ENCODE measurements at places on chromosomes 5 and 9.
A peak's percentile ranks its signal among the peaks of the same experiment; 100 is the strongest.

DNA sequence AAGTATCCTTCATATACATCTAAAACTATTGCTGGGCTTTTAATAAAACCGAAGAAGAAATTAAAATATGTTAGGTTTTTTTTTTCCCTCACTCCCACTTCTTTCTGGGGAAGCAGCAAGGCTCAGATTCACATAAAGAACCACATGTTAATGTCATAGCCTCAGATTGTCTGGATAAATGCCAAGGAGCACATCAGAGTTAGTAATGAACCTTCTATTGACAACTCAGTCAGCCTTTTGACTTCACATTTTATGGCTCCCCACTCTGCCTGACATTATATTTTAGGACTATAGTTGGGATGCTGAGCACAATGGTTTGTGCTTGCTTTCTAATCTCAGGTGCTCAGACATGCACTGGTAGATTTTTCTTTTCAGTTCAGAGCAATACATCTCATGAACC lies 21.8 kb downstream of the DMAC1 start:
- no peak for DNase-seq

- no peak for DNase-seq
Measured at GRCh38 chr5:39420482-39421145, 4.2 kb downstream of the DAB2 start.

- peak; percentile 87 for DNase-seq
Measured at GRCh38 chr5:140107312-140108092, 6.4 kb upstream of the PURA start.

DNA sequence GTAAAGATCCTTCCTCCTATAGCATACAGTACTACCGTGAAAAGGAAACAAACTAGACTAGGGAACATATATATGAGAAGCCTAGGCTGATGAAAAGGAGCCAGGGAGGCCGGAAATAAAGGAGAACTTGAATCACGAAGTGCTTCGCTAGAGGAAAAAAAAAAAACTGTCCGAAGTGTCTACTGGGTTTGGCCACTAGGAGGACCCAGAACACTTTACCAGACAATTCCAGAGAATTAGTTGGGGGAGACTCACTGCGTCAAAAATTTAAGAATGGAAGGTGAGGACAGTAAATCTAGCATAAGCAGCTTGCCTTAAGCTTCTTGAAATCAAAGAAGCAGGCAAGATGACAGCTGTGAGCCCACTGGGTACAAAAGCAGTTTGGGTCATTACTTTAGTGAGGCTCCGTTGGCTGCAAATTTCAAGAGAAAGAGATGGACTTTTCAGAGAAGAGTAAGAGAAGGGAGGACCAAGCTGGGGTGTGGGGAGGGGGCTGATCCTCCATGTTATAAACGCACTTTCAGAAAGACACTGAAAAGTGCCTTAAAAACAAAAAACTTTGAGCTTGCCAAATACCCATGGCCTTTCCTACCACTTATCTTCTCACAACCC lies 47.4 kb downstream of the P4HA2 start:
- no peak for DNase-seq

GRCh38 chr9:8331507-8332330 lies 532.1 kb upstream of the DMAC1 start:
- no peak for DNase-seq

- no peak for DNase-seq
Measured at GRCh38 chr9:5762421-5762820, 70.5 kb downstream of the ERMP1 start.

GRCh38 chr5:150507474-150508276 lies at the start of gene NDST1:
Gene NDST1 (plus strand): TSS chr5:150508131. CDS start chr5:150521255, 13,124 bp downstream.
- no peak for DNase-seq

DNA sequence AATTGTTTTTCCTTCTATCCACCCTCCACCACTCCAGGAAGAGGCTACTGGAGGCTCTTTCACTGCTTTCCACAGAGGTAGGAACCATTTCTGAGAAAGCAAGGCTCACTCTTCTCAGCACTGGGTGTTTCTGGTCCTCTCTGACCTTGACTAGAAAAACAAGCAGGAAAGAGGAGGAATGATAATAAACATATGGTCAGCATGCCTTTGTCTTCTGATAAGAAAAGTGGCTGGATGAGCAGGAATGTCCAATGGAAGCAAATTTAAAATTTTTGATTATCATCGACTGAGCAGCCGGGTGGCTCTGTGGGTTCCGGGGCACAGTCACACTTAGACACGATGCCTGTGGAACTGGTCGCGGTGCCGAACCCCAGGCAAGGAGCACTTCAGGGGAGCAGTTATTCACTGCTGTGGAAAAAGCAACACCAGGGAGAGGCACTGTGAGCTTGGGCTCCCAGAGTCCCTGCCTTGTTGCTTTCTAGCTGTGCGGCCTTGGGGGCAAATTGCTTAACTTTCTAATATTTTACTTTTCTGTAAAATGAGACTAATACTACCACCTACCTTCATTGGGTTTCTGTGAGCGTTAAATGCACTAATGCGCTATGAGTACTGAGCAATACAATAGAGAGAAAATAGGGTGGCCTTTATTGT lies 157.0 kb upstream of the LHFPL2 start:
- no peak for DNase-seq

- no peak for DNase-seq
Measured at GRCh38 chr5:180323160-180323559, 30.0 kb downstream of the GFPT2 start.

DNA sequence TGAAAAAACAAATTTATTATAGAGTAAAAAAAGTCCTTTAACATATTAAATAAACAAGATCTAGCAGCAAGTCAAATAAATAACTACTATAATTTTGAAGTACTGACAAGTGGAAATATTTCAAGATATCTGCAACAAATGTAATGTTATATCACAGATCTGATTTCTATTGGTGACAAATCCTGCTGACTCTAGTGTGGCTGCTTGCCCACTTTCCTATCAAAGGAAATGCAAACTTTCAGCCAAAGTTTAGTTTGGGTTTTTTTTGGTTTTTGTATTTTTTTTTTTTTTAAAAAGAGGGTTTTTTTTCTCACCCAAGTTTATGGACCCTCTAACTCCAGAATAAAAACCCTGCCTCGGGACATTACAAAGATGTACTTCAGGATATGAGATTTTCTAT lies 12.9 kb downstream of the ADRA1B start:
- no peak for DNase-seq

DNA sequence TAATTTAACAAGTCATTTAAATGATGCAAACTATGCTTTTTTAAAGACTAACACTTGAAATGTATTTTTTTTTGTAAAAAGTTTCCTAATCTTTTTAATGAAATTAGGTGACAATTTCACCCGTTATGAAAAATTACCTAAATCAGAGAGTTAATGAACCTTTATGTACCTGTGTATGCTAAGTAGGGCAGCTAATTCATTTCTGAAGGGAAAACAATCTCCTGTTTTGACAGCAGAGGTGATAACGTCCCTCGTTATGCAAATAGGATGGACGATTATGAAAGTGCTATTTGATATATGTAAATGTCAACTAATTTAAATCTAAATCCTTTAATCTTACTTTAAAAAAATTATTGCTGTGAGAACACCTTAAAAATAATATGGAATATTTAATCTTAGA lies 58.8 kb downstream of the MEF2C start:
- DNase-seq = no peak

DNA sequence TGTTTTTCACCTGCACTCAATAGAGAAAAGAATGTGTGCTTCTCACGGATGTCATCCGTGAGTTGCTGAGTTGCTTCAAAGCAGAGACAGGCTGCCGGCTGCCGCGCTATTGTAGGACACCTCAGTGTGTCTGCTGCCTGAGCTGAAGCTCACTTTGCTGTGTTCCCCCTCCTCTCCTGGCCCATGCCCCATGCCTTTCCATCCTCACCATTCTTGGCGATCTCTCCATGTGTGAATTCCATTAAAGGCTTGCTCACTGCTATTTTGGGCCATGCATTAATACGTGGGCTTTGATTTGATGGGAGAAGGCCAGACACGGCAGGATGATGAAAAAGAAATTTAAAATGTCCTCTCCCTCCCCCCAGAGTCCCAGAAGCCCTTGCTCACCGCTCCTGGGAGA lies 14.5 kb downstream of the ADAM19 start:
- no peak for DNase-seq

DNA sequence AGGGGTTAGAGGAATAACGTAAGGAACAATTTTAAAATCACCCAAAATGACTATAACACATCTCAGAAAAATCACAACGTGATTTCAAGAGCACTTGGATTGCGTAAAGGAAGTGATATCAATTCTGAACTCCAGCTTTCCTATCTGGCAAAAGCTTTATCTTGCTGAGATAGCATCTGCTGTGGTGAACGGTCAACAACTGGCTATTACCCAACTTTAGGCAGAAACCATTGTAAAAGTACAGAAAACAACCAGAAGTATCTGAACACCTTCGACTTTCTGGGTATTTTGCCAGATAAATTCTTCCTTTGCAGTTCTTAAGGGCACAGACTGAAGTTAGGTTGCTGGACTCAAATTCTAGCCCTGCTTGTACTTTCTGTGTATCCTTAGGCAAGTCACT lies 9.2 kb downstream of the ABLIM3 start:
- DNase-seq = no peak

- DNase-seq = no peak
Measured at GRCh38 chr9:83283528-83283927, 220.6 kb upstream of the RASEF start.

DNA sequence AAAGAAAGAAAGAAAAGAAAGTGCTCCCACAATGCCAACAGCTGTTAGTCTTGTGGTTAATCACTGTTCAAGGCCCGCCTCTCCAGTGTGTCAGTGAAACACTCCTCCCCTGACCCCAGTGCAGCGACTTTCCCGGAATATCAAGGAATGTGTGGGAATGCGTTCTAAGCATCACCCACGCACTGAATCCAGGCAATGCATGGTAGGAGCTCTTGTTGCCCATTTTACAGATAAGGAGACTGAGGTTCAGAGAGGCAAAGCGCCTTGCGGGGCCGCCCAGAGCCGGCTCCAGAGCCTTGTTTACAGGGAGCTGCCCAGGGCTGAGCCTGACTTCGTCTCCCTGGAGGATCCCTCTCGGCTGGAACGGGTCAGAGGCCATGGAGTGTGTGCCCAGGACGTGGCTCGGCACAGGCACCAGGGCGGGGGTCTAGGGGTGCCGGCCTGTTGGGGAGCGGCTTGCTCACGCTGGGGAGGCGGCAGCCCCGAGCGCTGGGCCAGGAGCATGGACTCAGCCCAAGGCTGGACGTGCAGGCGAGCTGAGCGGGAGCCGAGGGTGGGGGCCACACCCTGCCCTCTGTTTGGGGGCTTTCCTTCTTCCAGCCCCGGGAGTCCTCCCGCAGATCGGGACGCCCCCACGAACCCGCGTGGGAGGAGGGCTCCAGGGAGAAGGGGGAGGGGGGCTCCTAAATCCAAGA lies 823 bp downstream of the ST6GALNAC6 start:
- DNase-seq = no peak

GRCh38 chr9:83569326-83569725 lies 31.1 kb upstream of the FRMD3 start:
- no peak for DNase-seq

DNA sequence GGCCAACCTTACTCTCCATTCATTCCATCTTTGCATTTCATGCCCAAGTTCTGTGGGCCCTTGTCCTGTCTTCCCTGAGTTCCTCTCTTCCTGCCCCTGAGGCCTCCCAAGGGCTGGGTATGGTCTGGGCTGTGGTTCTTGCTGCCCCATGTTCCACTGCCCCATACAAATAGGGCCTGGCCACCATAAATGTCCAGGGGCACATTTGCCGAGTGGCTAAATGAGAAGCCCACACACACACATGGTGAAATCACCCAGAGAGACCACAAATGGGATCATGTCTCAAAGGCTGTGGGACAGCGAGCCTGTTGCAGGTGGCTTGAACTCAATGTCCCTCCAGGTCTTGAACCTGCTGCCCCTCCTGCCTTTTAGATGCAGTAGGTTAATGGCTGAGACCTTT lies 1.2 kb downstream of the TIFAB start:
- no peak for DNase-seq

DNA sequence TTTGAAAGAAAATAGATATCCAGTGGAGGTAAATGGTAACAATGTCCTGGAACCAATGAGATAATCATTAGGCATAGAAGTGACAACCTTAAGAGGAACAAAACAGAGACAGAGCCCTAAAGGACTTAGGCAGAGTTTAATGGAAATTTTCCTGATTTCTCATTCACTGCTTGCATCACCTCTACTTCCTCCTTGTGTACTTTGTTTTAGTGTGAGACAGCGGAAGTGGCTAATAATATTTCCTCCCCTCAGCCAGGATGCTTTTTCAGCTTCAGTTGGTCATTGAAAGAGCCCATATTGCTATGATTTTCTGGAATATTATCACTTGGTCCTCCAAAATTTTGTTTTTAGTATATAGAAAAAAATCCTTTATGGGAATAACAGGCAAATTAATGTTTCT lies 153.4 kb upstream of the MPDZ start:
- DNase-seq = no peak

- no peak for DNase-seq
Measured at GRCh38 chr9:110153431-110153830, 54.5 kb downstream of the C9orf152 start.

DNA sequence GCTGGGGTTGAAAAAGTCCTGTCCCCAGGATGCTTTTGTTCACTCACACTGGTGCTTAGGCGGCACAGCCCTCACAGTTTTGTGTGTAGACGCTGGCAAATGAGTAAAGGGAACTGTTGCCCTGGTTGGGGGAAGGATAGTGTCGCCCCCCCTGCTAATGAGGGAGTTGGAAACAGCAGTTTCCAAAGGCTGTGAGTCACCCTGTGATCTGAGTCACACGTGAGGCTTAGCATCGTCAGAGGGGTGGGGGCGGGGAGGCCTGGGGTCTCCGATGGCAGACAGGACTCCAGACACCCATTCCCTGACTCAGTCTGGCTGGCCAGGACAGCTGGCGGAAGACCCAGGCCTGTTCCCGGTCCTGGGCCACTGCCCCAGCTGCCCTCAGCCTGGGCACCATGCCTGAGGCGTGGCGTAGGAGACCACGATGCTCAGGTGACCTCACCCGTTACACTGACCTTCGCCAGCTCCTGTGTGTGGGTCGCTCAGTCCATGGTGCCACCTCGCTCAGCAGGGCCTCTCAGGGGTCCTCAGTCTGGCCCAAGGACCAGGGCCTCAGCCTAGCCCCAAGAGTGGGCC lies 2.9 kb downstream of the DNAJB5 start:
- DNase-seq = peak; percentile 62

GRCh38 chr5:7657153-7657552 lies 193.8 kb downstream of the CFAP90 start:
- no peak for DNase-seq

DNA sequence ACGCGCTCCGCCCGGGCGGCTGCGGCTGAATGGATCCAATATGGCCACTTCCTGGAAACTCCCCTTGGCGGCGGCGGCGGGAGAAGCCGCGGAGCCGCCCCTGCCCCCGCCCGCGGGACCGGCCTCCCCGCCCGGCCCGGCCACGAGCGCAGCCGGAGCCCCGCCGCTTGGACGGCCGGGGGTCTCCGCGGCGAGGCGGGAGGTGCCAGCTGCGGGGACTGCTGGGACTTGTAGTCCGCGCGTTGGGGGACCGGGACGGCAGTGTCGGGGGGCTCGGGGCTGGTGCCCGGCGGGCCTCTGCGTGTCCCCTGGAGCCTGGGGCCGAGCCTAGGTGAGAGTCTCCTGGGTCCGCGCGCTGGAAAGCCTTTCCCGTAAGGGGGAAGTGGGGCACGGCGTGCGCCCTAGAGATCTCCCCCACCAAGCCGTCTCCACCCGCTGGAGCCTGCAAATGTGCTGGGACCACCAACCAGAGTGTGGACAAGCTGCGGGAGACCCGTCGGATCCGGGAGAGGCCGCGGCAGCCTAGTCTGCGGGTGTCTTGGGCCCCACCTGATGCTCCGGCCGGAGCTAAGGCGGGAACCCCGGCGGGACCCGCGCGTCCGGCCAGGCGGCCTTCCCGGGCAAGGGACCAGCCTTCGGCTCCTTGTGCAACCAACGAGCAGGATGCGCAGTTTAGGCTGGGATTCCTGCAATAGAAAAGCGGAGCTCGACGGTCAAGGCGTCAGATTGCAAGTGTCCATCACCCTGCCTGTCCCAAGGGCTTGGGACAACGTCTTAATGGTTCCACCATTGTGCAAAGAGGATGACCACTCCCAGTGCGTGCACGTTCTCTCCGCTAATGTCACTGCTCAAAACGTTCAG lies at the start of gene SEPTIN8:
Gene SEPTIN8, minus strand, starts transcription at position 31 of the 861 bp plus-strand sequence. CDS start 102 bp downstream, outside the sequence.
- peak; percentile 39 for DNase-seq

Data from stimulated activated CD4-positive, alpha-beta T cell treated with anti-CD3 and anti-CD28 coated beads, Interleukin-4, amount 100 ng/mL, for 4 hours (primary cell).